Spinal cord (tissue), 10 donors: ENCODE measurements at places on chromosomes 3 and 15. TPM values are rescaled to one million over a fixed set of nuclear protein-coding genes. Genes with fewer than 3 reads are reported as not detected.

CASR gene
- 0.11 TPM for total RNA-seq

ZNF860 gene
- 1.0 TPM for total RNA-seq

MYLK gene
- 47.7 TPM for total RNA-seq

CYP1A2 gene
- not detected for total RNA-seq

DNA sequence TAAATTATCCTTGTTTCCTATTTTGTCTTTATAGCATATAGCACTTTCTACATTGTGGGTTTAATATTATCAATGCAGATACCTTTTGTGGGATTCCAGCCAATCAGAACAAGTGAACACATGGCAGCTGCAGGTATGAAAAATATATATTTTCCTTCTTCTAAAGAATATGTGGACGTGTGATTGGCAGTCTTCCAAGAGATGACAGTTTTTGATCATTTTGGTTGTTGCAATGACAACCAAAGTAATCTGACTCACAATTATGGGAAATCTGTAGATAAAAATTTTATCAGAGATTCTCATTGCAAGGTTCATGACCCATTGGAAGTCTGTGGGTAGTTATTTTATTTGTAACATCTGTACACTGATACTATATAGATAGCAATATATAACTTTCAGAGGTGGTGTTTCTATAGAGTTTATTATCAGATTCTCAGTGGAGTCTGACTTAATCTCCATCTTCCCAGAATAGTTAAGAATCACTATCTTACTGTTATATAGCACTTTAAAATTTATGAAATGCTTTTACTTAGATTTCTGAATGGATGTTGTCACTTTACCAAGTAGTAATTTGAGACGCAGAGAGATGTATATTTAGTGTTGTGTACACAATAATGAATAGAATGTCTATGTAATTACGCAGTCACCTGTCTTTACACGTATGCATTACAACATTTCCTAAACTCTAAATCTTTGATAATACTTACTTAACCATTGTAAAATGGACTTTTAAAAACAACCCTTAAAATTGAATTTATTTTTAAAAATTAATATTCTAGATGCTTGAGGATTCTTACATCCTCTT, 82.5 kb downstream of the STT3B start:
- no peak for DNase-seq
